ENCODE measurements at places on chromosomes 1 and 21. TPM values are rescaled to one million over a fixed set of nuclear protein-coding genes. Genes with fewer than 3 reads are reported as not detected.

The KRTAP11-1 gene
- total RNA-seq: not detected

The DNASE2B gene
- not detected for total RNA-seq

The TLCD4 gene
- total RNA-seq: 6.2 TPM

The MTOR gene
- total RNA-seq: 49.3 TPM

The ADGRL2 gene
- total RNA-seq: 83.4 TPM

GRCh38 chr1:12566484-12567287 lies 51.3 kb downstream of the DHRS3 start:
- H3K4me3 ChIP-seq: no peak overlapping the region
- no peaks in the 10 kb centered on the region for H3K27me3 ChIP-seq
- H3K27ac ChIP-seq: peak overlapping the region; percentile 86
- DNase-seq: no peak
- peaks cover 2% of the 10 kb centered on the region for H3K4me1 ChIP-seq
- peaks cover 62% of the 10 kb centered on the region for H3K36me3 ChIP-seq

- no peak overlapping the region for H3K4me3 ChIP-seq
- peaks cover 3% of the 10 kb centered on the region for H3K4me1 ChIP-seq
- H3K36me3 ChIP-seq: no peaks in the 10 kb centered on the region
- peaks cover 11% of the 10 kb centered on the region for H3K27me3 ChIP-seq
Observed at GRCh38 chr21:44418876-44419230, 36.5 kb upstream of the LRRC3 start.

DNA sequence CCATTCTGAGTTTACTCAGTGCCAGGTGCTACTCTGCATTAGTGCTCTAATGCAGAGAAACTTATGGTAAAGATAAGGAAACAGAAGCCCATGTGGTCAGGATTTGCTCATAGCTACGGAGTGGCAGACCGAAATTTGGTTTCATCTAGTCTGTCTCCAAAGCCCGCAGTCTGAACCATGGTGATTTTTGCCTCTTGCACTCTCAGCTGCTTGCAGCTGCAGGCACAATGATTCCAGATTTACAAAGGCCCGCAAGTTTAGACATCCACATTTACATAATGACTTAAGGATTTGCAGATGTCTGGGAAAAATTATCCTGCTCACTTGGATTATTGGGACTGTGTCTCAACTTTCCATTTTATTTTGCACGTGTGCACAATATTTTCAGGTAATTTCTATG lies 161.3 kb upstream of the KCNJ6 start:
- no peaks in the 10 kb centered on the region for H3K36me3 ChIP-seq
- peaks cover 3% of the 10 kb centered on the region for H3K27me3 ChIP-seq
- H3K27ac ChIP-seq: no peak overlapping the region
- peaks cover 16% of the 10 kb centered on the region for H3K4me1 ChIP-seq
- H3K4me3 ChIP-seq: no peak overlapping the region
- DNase-seq: no peak

DNA sequence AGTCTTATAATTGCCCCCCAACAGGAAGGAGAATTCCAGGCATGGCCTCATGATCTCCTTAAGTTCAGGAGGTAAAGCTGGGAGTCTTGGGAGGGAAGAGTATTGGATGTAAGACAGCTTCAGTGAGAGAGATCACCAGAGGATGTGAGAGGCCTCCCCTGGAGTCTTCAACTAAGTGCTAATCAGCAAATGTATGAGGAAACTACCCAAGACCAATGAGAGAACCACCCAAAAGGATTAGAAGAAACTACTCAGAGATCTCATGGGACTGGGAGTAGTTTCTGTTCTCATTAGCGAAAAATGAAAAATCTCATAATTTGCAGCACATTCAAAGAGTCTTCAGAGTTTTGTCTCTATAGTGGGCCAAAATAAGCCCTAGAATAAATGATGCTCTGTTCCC lies 36.6 kb upstream of the WNT2B start:
- H3K4me3 ChIP-seq: no peak overlapping the region
- no peaks in the 10 kb centered on the region for H3K4me1 ChIP-seq
- H3K27me3 ChIP-seq: no peaks in the 10 kb centered on the region
- DNase-seq: no peak

GRCh38 chr1:55538428-55538827 lies 323.3 kb upstream of the USP24 start:
- DNase-seq: no peak
- no peak overlapping the region for H3K27ac ChIP-seq

GRCh38 chr1:93708734-93709481 lies 27.3 kb upstream of the BCAR3 start:
- H3K27ac ChIP-seq: no peak overlapping the region
- DNase-seq: no peak
- no peaks in the 10 kb centered on the region for H3K27me3 ChIP-seq
- H3K36me3 ChIP-seq: no peaks in the 10 kb centered on the region
- peaks cover 22% of the 10 kb centered on the region for H3K4me1 ChIP-seq

DNA sequence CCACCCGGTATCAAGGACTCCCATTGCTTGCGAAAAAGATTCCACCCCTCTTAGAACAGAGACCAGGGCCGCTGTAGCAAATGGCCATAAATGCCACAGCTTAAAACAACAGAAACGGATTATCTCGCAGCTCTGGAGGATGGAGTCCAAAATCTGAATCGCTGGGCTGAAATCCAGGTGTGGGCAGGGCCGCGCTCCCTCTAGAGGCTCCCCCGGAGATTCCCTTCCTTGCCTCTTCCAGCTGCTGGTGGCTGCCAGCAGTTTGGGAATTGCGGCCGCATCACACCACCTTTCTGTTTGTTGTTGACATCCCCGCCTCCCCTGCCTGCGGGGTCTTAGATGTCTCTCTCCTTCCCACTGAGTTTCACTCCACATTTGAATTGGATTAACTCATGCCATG lies 15.6 kb downstream of the PDE9A start:
- DNase-seq: no peak
- peak overlapping the region; percentile 65 for H3K27ac ChIP-seq
- H3K36me3 ChIP-seq: no peaks in the 10 kb centered on the region
- H3K4me3 ChIP-seq: peak overlapping the region; percentile 18

GRCh38 chr1:200096774-200097173 lies 69.3 kb downstream of the NR5A2 start:
- no peak overlapping the region for H3K4me3 ChIP-seq
- no peak overlapping the region for H3K27ac ChIP-seq
- H3K4me1 ChIP-seq: peaks cover 3% of the 10 kb centered on the region
- DNase-seq: no peak

- no peaks in the 10 kb centered on the region for H3K36me3 ChIP-seq
- no peak overlapping the region for H3K27ac ChIP-seq
- H3K4me1 ChIP-seq: peaks cover 1% of the 10 kb centered on the region
- no peak overlapping the region for H3K4me3 ChIP-seq
Observed at GRCh38 chr1:154774175-154774855, 95.8 kb downstream of the KCNN3 start.

DNA sequence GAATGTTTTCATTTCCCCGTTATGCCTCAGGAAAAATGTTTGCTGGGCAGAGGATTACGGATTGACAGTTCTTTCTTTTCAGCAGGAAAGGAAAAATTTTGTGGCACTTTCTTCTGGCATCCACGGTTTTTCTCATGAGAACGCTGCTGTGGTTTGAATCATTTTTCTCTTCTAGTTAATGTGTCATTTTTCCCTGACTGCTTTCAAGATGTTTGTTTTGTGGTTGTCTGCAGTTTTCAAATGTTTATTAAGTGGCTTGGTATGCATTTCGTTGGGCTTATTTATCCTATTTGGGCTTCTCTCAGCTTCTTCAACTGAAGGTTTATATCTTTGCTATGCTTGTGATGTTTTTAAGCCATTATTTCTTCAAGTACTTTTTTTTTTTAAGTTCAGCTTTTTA lies 359.0 kb downstream of the RGS7 start:
- peaks cover 2% of the 10 kb centered on the region for H3K27me3 ChIP-seq
- no peak for DNase-seq
- peak overlapping the region; percentile 8 for H3K27ac ChIP-seq
- peaks cover 4% of the 10 kb centered on the region for H3K4me1 ChIP-seq

DNA sequence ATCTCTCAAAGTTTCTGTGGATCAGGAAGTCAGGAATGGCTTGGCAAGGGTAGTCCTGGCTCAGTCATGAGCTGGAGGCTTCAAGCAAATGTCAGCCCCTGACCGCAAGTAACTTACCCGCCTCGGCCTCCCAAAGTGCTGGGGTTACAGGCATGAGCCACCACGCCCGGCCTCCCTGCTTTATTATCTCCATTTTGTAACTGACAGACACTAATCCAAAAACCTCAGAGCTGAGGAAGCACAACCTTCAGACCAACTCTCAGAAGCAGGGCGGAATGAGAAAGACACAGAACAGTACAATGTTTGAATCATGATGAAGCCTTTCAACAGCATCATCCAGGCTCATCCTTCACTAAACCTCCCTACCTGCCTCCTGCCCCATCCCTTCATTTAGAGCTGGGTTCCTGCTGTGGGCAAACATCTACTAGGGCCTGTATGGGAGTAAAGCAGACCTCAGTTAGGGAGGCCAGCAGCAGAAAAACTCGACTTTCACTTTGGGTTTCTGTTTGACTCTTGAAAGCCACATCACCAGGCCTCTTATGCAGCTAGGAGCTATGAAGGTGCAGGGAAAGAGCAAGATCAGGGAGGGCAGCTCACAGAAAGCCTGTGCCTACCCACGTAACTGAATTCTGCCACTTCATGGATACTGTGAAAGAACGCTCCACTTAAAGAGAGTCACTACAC lies 84.4 kb upstream of the RAB4A start:
- no peak for DNase-seq
- no peak overlapping the region for H3K4me3 ChIP-seq
- H3K27me3 ChIP-seq: no peaks in the 10 kb centered on the region

DNA sequence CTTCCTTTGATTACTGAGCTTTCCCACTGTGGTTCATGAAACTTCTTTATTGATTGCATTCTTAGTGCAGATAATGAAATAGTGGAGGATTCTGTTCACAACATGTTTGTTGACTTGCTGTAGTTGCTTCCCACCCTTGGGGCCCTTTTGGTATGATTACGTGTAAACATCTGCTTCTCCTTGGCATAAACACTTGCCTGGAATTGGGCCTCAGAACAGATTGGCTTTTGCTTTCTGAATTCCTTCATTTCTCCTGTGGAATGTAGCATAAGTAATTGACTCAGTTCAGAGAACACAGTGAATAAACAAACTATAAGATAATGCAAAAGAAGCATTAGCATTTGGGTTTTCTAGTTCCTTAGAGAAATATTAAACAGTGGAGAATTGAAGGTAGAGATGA lies 59.5 kb upstream of the LAMC2 start:
- peaks cover 48% of the 10 kb centered on the region for H3K36me3 ChIP-seq
- no peak overlapping the region for H3K27ac ChIP-seq
- no peaks in the 10 kb centered on the region for H3K4me1 ChIP-seq
- no peaks in the 10 kb centered on the region for H3K27me3 ChIP-seq

DNA sequence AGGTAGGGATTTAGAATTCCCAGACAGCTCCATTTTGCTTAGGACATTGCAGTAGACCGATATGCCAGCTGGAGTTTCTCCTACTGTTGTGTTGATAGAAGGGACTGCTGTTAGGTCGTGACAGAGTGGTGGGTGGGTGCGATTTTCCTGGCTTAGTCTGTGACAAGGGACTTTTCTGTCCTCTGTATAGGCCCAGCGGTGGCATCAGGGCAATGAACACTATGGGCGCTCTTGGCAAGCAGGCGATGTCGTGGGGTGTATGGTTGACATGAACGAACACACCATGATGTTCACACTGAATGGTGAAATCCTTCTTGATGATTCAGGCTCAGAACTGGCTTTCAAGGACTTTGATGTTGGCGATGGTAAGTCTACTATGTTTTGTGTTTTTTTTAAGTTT lies 321.8 kb downstream of the ZP4 start:
- no peak for DNase-seq
- H3K4me1 ChIP-seq: no peaks in the 10 kb centered on the region
- no peak overlapping the region for H3K4me3 ChIP-seq
- H3K36me3 ChIP-seq: no peaks in the 10 kb centered on the region

GRCh38 chr1:86530211-86530845 lies 16.6 kb upstream of the CLCA4 start:
- no peak overlapping the region for H3K4me3 ChIP-seq
- H3K4me1 ChIP-seq: no peaks in the 10 kb centered on the region
- H3K36me3 ChIP-seq: no peaks in the 10 kb centered on the region
- no peak for DNase-seq

DNA sequence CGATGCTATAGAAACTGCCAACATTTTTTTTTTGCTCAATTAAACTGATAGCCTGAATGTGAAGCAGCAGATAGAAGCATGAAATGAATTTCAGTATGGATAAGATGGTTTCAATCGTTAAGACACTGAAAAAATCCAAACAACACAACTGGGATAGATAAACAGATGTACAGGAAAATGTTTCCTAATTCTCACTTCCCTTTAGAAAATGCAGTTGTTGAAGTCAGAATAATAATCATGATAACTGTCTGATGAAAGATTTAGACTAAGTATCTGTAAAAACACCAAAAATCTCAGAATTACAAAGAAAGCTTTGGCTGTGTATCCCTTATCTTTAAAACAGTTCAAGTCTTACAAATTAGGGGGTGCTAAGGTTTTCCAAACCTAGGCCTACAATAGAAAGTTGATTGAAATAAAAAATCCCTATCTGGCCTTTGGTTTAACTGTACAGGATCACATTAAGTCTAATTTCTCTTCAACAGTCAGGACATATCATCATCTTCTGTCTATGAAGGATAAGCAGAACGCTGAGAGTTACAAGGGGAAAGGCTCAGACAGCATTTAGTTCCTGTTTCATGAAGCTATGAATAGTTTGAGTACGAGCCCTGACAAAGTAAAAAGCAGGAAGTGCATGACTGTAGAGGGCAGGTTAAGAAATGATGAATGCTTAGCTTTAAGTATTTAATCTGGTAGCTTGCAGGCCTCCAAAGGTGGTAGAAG lies 203.2 kb downstream of the APP start:
- no peaks in the 10 kb centered on the region for H3K27me3 ChIP-seq
- peaks cover 19% of the 10 kb centered on the region for H3K4me1 ChIP-seq
- H3K27ac ChIP-seq: peak overlapping the region; percentile 53

GRCh38 chr1:223712194-223712849 lies at the start of gene CAPN2:
Gene CAPN2, plus strand, starts transcription at chr1:223712539. Its CDS starts 102 bp downstream, at chr1:223712641.
- H3K27me3 ChIP-seq: no peaks in the 10 kb centered on the region
- peak; percentile 83 for DNase-seq
- H3K4me1 ChIP-seq: peaks cover 51% of the 10 kb centered on the region
- H3K4me3 ChIP-seq: peak within 1 kb of the TSS; percentile 90
- peak within 1 kb of the TSS; percentile 84 for H3K27ac ChIP-seq

DNA sequence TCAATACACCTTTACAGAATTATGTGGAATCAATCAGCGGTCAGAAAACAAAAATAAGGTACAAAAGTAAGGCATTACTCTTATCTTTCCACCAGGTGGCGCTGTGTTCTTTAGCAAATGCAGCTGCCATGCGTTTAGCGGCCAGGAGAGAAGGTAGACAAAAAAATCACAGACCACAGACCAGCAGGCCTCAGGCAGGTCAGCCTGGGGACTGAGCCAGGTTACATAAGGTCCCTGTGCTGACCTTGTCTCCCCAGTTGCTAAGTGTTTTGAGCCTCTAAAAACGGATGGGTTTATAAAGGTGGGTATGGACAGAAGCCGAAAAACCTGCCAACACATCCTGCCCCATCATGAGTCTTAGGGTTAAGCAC lies 2.8 kb downstream of the RGS16 start:
- no peaks in the 10 kb centered on the region for H3K36me3 ChIP-seq
- H3K27ac ChIP-seq: no peak overlapping the region
- peaks cover 13% of the 10 kb centered on the region for H3K4me1 ChIP-seq

GRCh38 chr1:14923727-14924452 lies 229.7 kb upstream of the TMEM51 start:
- H3K4me1 ChIP-seq: peaks cover 42% of the 10 kb centered on the region
- DNase-seq: peak; percentile 53
- H3K27ac ChIP-seq: peak overlapping the region; percentile 82
- H3K4me3 ChIP-seq: peak overlapping the region; percentile 75

- no peak overlapping the region for H3K4me3 ChIP-seq
- H3K36me3 ChIP-seq: peaks cover 6% of the 10 kb centered on the region
Observed at GRCh38 chr21:37579356-37579755, 212.8 kb downstream of the DYRK1A start.

- DNase-seq: no peak
- H3K4me1 ChIP-seq: peaks cover 44% of the 10 kb centered on the region
- H3K4me3 ChIP-seq: no peak overlapping the region
- H3K27me3 ChIP-seq: no peaks in the 10 kb centered on the region
Observed at GRCh38 chr1:15952317-15953258, 23.3 kb downstream of the ZBTB17 start.
